ENCODE measurements at places on chromosomes 1 and 21.

GRCh38 chr1:34266127-34266951, 89.6 kb downstream of the C1orf94 start:
- DNase-seq, result no peak

- DNase-seq, result no peak
Observed at GRCh38 chr21:35853321-35854239, 206.7 kb downstream of the SETD4 start.

GRCh38 chr1:168466092-168466713, 77.6 kb downstream of the XCL2 start:
- DNase-seq, result no peak

DNA sequence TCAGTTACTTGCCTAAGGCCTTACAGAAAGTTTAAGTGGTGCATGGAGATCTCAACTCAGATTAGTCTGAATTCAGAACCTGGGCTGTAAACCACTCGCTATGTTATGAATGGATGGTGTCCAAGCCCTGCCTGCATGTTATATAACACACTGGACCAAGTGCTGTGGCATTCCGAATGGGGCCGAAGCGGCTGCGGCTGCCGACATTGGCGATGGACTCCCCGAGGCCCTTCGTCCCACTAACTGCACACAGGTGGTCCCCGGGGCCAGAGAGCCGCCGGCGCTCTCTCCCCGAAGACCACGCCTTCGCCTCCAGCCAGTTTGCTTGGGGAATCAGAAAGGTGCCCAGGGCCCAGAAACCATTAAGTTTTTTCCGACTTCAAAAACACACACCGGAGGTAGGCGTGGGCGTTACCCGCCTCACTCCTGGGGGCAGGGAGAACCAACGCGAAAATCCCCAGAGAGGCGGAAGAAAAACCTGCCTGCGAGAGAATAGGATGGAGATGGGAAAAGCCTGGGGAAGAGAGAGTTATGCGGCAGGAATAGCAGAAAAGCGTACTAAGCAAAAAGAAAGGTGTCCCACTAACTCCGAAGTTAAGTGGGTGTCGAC, 579 bp upstream of the TENT5C start:
- peak; percentile 16 for DNase-seq

DNA sequence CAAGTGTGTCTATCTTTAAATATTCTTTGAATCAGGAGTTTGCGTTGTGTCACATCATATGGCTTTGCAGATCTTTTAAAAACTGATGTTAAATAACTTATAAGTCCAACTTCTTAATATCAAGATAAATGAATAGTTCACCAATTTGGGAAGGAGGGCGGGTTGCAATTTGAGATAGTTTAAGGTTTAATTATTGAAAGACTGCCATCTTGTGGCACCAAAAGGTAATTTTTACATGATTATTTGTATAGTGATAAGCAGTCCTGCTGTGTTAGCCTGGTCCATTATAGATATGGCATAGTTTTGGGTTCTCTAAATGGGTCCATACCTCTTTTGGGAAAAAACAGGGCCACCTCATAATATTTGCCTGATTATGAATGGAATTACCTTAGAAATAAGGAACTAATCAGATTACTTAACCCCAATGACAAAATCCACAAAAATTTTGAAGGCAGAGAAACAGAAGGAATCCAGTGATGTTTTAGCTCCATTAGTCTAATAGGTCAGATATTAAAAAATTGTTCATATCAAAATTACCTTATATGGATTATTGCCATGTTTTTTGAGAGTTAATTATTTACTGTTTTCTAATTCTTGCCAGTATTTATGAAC, 64.3 kb downstream of the PRKAA2 start:
- DNase-seq, result peak; percentile 64

DNA sequence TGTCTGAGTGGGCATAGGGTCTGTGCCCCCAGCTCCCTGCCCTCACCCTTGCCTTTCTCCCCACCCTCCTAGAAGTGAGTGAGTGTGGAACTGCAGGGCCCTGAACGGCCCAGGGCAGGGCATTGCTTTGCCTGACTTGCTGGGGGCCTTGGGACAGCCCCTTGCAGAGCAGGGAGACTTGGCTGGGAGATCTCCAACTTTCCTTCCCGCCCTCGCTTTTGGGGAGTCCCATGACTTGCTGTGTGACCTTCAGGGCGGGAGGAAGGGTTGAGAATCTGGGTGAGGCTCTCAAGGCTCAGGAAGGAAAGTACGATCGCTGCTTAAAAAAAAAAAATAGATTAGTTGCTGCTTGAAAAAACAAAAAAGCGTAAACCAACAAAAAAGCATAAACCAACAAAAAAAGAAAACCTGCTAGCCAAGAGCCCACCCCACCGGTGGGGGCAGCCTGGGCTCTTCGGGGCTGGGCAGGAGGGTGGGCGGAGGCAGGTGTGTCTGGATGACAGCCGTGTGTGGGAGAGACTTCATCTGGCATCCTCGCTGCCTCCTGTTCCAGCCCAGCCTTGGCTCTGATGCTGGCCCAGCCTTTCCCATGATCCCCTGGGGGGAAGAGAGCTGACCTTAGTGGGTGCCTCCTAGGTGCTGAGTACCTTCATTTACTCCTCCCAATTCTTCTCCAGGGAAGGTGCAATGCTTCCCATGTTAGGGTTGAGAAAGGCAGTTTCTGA, 6.5 kb downstream of the NBL1 start:
- no peak for DNase-seq

DNA sequence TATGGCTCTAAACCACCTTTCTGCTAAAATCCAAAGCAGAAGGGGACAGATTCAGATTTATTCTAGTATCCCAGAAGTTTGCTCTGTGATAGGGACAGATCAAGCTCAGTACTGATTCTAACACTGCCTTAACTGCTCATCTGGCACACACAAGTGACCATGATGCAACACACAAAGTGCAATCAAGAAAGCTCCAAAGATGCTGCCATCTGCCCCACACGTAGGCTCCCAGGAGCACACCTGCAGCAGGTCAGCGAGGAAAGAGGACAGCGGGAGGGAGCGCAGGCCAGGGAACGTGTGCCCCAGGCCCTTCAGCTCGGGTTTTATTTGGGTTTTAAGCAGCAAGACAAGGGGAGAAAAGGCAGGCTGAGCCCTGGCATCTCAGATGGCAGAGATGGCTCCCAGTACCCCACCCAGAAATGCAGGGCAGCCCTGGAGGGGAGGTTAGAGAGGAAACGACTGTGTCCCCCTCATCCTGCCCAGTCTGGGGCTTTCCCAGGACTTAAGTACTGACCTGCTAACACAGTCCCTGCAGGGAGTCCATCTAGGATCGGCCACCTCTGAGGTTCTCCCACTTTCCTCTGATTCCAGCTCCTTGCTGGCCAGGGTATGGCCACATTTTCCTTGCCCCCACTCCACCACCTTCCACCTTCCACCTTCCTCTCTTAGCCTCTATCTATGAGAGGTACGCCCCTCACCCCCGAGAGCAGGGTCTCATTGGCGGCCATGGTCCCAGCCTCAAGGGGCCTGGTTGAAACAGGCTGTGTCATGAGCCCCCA, 1.2 kb downstream of the TRIM11 start:
- no peak for DNase-seq

GRCh38 chr1:57192222-57192621, 226.4 kb upstream of the C8B start:
- DNase-seq, result no peak

GRCh38 chr1:25456502-25456901, 25.8 kb downstream of the MACO1 start:
- DNase-seq, result no peak

DNA sequence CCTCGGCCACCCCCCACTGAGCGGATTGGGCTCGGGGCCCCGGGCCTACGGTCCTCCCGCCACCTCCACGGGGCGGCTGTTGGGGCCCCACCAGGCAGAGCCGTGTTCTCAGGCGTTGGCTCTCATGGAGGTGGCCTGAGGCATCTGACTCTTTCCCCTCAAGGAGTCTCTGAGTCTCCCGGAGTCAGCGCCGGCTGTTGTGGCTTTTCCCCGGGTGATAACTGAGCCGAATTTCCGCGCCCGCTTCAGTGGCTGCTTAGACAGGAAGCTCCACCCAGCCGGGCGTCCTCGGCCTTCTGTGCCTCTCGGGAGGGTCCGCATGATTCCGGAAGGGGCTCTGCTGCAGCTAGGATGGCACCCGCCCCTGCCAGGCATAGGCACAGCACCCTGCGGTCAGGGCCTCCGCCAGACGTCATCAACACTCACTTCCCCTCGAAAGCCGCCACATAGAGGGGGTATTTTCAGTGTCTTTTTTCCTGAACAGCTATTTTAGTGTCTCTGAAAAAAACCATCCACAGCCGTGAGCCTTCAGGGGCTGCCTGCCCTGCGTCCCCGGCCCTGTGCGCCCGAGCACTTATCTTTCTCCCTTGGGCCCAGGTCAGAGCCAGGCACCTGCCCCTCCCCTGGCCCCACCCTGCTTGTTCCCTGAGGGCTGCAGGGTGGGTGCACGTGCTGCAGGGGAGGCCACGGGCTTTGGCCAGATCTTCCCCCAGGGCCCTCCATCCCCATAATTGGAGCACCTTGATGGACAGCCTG, 72.9 kb downstream of the SKI start:
- no peak for DNase-seq

DNA sequence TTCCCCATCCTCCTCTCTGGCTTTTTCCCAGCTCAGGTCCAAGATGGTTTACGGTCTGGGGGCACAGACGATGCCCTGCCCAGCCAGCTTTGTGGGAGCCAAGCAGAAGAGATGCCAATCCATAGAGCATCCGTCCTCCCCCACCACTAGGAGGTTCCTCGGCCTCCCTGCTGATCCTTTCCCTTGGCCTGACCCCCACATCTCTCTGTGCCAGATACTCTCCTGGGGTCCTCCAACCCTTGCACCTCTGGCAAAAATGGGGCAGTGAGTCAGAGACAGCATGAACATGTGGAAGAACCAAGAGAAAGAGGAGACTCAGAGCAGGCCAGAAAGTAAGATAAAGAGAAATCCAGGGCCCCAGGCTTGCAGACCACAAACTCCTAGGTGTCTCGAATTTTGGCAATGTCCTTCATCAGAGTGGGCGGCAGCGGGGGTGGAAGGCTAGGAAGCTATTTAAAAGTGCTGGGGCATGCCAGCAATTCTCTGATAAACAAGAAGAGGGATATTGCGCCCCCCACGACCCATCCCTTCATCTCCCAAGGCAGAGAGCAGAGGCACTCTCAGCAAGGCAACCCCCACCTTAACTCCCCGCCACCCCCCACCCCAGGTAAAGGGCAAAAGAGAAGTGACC, 11.4 kb downstream of the BLACAT1 start:
- no peak for DNase-seq

DNA sequence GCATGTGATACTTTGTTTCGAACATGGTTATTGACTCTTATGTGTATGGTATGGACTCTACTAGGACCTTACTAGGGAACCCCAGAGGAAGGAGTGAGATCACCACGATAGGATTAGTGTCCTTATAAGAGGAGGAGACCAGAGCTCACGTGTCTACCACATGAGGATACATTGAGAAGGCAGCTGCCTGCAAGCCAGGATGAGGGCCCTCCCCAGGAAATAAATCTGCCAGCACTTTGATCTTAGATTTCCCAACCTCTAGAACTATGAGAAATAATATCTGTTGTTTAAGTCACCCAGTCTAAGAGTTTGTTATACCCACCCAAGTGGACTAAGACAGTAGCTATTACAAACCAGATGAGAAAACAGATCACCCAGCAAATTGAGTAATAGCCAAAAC, 559.3 kb upstream of the USP24 start:
- no peak for DNase-seq

GRCh38 chr1:100670083-100670482, 49.5 kb upstream of the VCAM1 start:
- DNase-seq, result no peak

DNA sequence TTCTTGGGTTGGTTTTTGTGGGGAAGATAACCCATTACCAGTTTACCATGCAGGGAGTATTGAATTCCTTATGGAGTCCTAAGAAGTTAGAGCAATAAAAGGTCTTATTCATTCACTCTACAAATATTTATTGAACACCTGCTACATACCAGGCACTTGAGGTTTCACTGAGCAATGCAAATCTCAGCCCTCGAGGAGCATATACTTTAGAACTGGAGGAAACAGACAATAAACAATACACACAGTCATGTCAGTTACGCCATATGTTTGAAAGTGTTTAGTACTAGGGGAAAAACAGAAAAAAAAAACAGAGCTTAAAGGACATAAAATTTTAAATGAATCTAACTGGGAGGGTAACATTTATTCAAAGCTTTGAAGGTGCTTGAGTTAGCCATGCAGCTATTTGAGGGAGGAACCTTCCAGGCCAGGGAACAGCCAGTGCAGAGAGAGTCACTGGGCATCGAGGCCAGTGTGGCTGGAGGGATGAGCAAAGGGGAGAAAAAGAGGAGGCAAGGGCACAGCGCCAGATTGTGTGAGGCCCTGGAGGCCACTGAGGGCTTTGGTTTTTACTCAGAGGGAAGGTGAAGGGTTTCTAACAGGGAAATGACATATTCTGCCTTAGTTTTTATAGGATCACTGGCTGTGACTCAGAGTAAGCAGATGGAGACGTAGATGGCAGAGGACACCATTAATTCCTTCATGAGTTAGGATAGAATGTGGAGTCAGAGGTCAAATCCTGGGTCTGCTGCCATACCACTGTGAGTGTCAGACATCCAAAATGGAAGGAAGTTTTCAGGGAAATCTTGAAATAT, 32.7 kb downstream of the C1orf21 start:
- no peak for DNase-seq

GRCh38 chr1:183730107-183730724, 74.7 kb upstream of the RGL1 start:
- DNase-seq, result no peak

DNA sequence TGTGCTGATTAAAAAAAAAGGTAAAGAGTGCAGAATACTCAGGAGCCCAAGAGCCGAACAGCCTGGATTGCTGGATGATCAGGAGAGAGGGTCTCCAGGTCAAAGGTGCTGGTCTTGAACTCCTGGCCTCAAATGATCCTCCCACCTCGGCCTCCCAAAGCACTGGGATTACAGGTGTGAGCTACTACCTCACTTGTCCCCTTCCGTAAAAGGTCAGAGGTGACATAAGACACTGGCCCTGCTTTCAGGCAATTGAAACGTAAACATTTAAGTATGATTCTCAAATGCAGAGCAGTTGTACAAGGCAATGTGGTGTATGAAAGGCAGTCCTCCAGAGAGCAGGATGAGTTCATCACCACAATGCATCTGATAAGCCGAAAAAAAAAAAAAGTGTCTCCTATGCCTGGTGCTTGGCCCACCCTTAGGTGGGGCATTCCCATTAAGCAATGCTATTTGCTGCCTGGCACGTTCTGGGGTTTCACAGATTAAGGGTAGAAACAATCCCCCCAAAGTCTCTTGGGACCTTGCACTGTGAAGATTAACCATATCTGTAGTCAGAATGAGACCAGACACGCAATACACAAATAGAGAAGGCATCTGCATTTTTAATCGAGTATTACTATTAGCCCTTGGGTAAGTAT, 47.7 kb downstream of the PARP1 start:
- DNase-seq, result no peak

- DNase-seq, result no peak
Observed at GRCh38 chr1:182368358-182368757, 23.2 kb downstream of the GLUL start.
